ENCODE measurements at places on chromosomes 6 and 20.

DNA sequence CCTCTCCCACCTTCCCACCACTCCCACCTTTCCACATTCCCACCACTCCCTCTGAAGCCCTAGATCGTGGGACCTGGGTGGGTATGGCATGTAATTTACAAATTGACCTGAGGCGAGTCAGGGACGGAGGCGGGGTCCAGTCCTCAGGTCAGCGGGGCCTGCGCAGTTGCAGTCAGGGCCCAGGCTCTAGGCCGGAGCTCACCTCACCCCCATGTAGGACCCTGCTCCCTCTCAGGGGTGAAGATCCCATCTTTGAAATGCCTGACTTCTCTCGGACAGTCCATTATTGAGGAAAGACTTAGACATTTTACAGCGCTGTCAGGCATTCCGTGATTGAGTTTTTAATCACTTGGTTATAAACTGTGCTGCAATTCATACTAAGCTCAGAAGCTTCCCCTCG lies 10.5 kb downstream of the THBS2 start:
- no peak for DNase-seq

GRCh38 chr20:58112017-58112781 lies 116.3 kb downstream of the ANKRD60 start:
- DNase-seq = peak; percentile 88

DNA sequence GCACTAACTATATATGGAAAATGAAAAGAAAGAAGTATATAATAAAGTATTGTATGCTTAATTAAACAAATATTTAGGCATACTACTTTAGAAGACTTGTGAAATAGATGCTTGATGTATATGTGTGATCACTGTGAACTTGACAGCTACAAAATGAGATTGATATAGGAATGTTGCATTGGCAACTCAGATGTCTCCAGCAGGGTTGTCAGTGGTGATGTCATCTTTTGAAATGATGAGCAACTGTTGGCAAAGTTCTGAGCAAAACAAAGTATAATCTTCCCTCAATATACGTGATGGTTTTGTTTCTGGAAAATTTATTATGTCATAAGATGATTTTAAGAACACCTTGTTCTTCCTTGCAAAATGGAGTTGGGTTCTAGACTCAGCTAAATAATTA lies 133.8 kb downstream of the ARID1B start:
- DNase-seq = peak; percentile 37

GRCh38 chr20:6829510-6830116 lies 62.1 kb downstream of the BMP2 start:
- peak; percentile 4 for DNase-seq

- DNase-seq = peak; percentile 86
Observed at GRCh38 chr6:104118274-104118673, 741.4 kb downstream of the HACE1 start.

DNA sequence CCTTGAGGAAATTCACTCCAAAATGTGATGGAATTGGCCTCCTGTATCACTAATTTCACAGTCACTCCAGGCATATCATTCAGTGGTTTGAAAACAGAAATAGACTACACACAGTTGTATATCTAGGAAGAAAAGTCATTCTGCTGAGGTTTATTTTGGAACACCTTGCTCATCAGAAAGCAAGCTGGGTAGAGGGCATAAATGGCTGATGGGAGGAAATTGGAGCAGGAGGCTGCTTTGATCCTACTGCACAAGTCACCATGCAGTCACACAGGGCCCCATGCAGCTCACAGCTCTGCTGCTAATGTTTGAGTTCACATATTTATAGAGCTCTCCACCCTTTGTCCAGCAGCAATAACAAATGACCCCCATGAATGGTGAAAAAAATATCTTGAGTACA lies 12.3 kb downstream of the NHLRC1 start:
- no peak for DNase-seq

DNA sequence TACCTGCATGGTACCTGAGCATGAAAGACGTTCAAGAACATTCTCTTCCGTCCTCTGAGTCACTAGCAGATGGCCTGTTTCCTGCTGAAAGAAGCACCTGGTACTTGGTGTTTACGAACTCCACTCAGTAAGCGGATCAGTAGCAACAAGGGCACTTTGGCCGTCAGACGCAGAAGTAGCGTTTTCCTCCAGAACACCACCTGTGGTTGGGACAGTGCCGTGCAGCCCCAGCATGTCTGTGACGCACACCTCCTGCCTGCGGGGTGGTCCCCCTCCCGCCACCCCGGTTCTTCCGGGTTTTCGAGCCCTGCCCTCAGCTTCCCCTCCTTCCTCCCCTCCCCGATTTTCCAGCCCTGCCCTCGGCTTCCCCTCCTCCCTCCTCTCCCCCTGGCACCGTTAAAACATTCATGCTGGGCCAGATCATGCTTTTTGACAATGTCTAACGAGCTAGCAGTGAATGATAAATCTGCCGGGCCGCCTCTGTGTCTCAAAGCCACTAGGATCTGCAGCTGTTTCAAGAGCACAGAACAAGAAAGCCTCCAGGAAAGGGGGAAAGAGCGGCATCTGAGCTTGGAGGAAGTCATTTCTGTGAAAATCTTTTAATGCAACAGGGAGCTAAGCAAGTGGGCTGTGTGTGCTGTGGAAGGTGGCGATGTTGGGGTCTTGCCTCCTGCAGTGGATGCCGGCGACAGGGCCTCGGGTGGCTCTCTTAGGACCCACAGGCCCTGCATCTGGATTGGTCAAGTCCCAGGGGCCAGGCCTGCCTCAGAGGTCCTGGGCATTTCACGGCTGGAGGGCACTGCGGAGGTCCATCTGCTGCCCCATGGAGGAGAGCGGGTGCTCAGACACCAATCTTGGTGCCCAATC lies 207.9 kb downstream of the ERMARD start:
- DNase-seq = no peak

- DNase-seq = no peak
Observed at GRCh38 chr20:38973107-38973506, 11.0 kb downstream of the DHX35 start.

- no peak for DNase-seq
Observed at GRCh38 chr20:20731945-20732296, 19.5 kb upstream of the RALGAPA2 start.

DNA sequence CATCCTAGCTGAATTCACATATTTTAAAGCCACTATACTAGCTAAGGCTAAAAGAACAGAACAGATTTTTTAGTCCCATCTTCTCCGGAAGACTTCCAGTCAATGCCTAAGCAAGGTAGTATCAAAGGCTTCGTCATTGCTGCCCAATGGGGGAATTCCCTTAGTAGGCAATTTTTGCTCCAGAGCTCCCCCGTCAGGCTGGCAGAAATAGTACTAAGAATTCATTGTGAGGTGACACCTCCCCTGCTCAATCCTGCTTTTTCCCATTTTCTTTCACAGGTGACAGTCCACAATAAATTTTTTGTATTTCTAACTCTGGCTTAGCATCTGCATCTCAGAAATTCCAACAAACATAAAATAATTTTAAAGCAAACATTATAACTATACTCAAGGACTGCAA lies 52.8 kb upstream of the SRSF6 start:
- DNase-seq = no peak

DNA sequence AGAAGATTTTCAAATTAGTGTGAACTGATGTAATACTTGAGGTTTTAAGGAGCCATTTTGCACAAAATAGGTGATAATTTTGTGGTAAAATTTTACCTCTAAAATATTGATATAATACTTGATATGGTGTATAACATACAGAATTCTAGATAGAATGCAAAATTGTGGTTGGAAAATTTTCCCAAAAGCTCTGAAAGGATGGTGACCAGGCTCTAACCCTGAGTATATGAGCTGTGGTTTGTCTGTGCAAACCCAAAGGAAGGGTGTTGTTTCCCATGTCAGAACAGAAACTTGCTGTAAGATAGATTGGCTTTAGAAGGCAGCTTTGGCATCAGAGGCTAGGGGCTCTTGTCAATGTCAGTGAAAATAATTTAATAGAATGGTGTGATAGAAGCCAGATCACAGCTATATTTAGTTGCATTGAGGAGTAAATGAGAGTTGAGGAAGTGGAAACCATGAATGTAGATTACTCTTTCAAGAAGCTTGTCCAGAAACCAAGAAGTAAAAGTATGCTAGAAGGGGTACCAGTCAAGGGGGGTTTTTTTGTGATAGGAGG lies 257.7 kb downstream of the FARS2 start:
- DNase-seq = no peak

- no peak for DNase-seq
Observed at GRCh38 chr6:69571234-69571633, 225.6 kb downstream of the LMBRD1 start.

DNA sequence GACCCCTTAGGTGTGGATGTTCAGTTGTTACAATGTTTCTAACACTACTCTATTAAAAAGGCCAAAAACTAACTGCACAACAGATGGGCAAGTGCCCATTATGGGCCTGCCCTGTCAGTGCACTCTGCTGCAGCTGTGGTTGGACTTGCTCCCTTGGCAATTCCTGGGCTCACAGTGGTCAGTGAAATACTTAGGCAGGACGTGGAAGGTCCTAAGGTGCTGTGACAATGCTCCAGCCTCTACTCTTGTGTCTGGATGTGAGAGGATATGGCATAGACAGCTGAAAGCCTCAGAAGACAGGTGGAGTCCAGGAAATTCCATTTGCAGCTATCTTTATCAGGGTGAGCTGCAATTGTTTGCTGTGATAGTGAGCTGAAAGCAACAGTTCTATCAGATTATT lies 136.5 kb upstream of the OLIG3 start:
- DNase-seq = no peak

GRCh38 chr6:31877651-31878161 lies 1.1 kb downstream of the SLC44A4 start:
- no peak for DNase-seq

DNA sequence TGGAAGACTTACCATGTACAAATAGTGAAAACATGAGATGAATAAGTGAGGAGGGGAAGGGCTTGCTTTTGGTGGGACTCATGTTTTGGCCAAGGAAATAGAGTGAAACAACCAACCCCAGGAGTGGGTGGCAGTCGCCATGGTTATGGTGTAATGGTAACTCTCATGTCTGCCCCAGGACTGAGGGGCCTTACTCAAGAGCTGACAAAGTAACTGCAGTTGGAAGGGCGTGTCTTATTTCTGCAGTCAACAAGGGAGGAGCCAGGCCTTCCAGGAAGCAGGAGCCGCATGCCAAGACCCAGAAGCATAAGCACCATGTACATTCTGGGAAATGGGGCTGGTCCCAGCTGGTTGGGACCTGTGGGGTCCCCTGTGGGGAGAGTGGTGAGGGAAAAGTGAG lies 108.5 kb downstream of the UNC5CL start:
- DNase-seq = peak; percentile 12

GRCh38 chr20:19308146-19308545 lies 95.7 kb downstream of the SLC24A3 start:
- DNase-seq = no peak

GRCh38 chr6:167047554-167047953 lies 48.4 kb downstream of the CEP43 start:
- no peak for DNase-seq

- peak; percentile 44 for DNase-seq
Observed at GRCh38 chr20:21615617-21616080, 89.8 kb upstream of the PAX1 start.

- no peak for DNase-seq
Observed at GRCh38 chr6:17420368-17420767, 27.0 kb downstream of the CAP2 start.

DNA sequence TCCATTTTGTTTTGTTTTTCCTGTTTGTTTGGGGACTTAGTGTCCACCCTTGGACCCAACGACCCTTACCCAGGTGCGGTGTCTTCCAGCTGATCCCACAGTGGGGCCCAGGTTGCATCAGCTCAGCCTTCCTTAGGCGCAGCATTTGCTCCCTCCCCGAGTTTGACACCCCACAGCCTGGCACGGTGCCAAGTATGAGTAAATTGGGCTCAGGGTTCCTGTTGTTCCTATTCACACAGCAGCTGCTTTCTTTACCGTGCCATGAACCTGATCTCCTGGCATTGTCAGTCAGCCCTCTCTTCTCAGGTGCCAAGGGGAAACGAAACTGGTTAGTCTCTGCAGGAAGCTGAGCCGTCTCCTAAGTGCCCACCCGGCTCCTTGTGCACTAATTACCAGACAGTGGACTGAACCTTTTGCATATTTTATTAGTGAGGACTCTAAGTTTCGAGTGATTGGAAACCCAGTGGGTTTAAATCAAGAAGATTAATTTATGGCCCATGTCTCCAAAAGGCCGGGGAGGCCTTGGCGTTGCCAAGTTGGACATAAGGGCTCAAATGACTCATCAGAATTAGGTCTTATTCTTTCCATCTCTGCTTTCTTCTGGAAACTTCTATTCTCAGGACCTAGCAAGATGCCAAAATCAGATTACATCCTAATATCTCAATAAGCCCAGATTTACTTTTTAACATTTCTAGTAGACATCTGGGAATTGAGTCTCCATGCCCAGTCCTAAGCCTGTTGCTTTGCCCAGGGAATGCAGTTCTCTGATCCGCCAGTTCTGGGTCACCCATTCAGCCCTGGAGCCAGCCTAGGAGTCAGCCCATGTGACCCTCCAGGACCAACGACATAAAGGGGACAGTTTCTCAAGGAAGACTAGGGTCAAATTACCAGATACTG lies 68.8 kb downstream of the TSHZ2 start:
- no peak for DNase-seq

- DNase-seq = no peak
Observed at GRCh38 chr20:32355417-32355841, 2.7 kb upstream of the ASXL1 start.

DNA sequence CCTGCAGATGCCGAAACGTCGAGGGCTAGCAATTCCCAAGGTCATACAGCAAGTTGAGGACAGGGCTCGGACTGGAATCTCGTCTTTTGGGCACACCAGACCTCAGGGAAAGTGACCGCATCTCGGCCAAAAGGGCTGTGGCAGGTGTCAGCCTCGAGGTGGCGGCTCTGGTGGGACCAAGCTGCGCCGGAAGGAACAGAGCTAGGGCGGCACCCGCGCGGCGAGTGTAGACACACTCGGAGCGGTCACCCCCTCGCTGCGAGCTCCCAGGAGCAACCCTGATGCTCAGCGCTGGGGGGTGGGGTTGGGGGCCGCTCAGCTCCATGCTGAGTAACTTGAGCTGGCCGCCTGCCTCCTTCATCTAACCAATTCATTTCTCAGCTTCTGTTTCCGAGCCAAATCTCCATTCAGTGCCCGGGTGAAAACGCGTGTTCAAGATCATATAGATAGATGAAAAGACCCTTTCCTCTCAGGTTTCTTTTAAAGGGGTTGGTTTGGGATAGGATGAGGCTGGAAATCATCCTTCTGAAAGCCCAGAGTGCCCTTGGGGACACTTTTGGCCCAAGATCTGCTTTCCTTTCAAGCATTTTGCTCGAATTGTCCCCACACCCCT lies 2.2 kb upstream of the TUBB2B start:
- peak; percentile 18 for DNase-seq

GRCh38 chr6:75694406-75694805 lies 54.6 kb upstream of the MYO6 start:
- no peak for DNase-seq

GRCh38 chr20:41452226-41452625 lies 85.6 kb upstream of the EMILIN3 start:
- peak; percentile 7 for DNase-seq

Data from fibroblast of skin of scalp (primary cell).